DND-41 (cell line): ENCODE measurements at places on chromosomes 11 and 22.

GRCh38 chr11:117673602-117674001 lies 123.4 kb downstream of the DSCAML1 start:
- DNase-seq, result no peak

DNA sequence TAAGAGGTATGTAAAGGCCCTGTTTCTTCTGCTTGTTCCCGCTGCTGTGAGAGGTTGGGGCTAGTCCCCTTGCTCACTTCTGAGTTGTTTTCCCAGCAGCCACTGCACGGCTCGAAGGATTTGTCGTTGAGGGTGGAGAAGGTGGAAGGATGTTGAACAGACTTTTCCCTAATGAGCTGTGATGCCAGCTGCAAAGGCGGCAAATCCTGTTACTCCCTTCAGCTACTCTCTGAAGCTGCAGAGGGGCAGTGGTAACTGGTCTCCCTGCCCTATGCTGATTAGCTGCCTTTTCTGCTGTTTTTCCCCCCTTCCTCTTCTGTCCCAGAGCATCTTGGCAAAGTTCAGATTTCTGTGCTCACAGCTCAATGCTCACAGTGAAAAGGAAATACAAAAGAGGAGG lies 90.4 kb upstream of the SLC25A18 start:
- no peak for DNase-seq

GRCh38 chr11:72141066-72141465 lies 5.5 kb downstream of the FOLR3 start:
- no peak for DNase-seq

- DNase-seq, result no peak
These were observed 17.1 kb downstream of the KDM2A start for GRCh38 chr11:67136156-67136555.

DNA sequence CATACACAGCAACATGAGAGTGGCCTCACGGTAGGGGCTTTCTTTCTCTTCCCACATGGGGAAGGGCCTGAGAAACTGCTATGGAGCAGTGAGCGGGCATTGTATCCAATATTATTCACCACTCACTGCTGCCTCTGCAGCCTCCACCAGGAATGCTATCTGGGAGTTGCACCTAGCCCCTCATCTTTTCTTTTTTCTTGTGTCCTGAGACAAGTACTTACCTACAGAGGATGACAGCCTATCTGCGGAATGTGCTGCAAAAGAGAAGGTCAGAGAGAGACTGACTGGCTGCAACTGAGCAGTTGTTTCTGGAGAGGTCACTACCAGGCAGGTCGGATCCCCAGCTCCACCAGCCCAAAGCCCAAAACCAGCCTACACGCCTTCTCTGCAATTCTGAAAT lies 52.1 kb upstream of the HTATIP2 start:
- no peak for DNase-seq

GRCh38 chr11:108912581-108912980 lies 247.7 kb downstream of the DDX10 start:
- DNase-seq, result no peak

DNA sequence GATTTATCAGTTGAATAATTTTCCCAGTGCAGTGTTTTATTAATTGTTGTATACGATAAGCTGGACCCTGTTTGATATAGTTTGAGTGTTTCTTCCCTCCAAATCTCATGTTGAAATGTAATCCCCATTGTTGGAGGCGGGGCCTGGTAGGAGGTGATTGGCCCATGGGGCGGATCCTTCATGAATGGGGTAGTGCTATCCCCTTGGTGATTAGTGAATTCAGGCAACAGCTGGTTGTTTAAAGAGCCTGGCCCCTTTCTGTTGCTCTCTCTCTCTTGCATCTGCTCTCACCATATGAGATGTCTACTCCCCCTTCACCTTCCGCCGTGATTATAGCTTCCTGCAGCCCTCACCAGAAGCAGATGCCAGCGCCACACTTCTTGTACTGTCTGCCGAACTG lies 1.5 kb downstream of the OR5A1 start:
- DNase-seq, result no peak

DNA sequence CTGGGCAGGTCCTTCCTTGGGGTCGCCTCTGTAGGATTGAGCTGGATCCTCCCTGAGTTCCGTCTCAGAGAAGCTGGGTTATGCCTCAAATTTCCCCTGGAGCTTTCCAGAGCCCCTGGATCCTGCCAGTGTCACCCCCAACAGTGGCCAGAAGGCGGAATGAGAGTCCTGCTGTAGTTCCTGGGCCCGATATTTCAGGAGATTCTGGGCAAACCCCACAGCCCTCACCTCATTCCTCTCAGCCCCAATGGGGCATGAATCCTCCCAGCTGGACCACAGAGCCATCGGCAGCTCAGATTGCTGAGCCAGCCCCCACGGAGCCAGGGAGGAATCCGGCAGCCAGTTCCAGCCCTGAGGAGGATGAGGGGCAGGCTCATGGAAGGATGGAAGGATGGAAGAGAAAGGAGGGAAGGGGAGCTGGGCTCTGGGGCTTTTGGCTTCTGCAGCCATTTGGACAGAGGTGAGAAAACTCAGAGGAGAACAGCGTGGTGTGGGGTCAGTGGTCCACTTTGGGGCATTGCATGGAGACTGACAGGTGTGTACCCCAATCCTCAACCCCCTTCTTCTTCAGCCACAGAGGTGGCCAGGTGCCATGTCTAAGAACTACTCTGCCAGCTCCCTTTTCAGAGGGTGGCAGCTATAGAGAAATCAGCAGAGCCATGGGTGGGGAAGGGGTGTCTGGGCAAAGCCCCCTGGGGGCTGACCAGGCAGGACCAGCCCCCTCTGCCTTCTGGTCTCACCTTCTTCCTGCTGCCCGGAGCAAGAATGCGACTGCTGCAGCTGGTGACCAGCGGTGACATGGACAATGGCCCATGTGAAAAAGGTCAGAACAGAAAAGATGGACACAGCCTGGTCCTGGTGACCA lies 867.6 kb downstream of the TBC1D22A start:
- DNase-seq, result no peak

DNA sequence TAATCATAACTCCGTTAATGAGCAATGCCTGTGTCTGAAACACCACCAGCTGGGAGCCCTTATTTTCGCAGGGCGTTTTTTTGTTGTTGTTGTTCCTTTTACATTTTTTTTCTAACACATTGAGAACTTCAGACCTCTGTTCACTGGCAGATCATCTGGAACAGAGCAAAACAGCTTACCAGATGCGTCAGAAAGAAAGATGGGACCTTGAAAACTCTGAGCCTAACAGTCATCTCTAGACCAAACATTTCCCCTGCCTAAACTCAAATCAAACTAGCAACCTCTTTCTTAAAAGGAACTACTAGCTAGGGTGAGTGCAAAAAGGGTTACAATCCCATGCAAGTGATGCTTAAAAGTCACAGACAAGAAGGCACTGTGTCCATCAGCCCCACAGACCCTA lies 93.2 kb downstream of the PLEKHA7 start:
- no peak for DNase-seq

GRCh38 chr22:29269731-29270474 lies 1.8 kb downstream of the EWSR1 start:
- DNase-seq, result no peak

- DNase-seq, result no peak
These were observed 10.5 kb downstream of the TXN2 start for GRCh38 chr22:36470994-36471331.

GRCh38 chr11:122998727-122999366 lies 17.2 kb upstream of the BSX start:
- DNase-seq, result no peak

DNA sequence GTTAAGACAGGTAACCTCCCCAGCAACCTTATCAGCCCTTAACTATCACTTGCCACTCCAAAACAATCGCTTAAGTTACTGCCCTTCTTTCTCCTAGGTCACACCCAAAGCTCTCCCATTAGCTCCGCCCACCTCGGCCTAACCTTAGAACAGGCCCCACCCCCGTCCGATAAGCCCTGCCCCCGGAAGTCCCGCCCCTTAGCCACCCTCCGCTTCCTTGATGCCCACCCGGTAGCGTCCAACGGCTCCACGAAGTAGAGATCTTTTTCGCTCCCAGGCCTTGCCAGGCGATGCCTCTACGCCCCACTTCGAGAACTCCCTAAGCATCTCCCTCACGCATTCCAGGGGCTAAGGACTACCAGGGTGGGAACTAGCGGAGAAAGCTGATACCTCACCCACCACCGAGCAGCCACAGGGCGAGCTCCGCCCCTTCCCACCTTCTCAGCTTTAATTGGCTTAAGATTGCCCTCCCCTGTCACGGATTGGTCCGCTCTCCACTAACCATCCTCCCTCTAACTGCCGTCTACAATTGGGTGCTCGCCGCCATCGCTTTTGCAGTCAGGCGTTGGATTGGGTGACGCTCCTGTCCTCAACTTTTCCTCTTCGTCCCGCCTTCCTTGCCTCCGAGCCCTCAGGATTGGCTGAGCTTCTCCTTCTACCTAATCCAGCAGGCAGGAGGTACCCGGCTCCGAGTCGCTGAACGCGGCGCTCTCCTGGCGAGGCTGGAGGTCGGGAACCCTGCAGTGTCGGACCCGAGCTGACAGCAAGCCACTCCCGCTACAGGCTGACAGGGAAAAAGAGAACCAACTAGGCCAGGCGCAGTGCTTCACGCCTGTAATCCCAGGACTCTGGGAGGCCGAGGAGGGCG lies at the start of gene ZBTB3:
Gene ZBTB3, minus strand, starts transcription at position 425 of the 868 bp plus-strand sequence. CDS start 496 bp downstream, outside the sequence.
- peak; percentile 99 for DNase-seq

DNA sequence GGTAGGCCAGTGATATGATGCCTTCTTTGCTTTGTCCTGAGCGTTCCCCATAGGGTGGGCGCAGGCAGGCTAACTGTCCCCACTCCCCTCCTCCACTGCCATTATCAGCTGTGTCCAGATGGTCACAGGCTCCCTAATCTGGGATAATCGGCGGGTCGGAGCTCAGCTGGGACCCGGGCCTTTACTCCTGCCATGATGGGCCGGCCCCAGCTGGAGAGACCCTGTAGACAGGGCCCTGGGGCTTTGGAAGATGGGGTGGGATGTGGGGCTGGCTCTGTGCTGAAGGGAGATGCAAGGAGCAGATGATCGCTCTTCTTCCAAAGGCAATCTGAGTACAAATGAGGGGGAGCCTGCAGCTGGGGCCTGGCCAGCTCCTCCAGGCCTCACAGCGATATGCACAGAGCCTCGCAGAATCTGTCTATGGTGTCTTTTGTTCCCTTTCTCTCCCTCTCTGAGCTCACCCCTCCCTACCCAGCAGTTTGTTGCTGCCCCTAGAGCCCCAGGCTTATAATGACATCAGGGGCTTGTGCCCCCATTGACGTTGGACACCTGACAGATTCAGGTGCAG lies 11.9 kb downstream of the KLHL35 start:
- DNase-seq, result no peak

DNA sequence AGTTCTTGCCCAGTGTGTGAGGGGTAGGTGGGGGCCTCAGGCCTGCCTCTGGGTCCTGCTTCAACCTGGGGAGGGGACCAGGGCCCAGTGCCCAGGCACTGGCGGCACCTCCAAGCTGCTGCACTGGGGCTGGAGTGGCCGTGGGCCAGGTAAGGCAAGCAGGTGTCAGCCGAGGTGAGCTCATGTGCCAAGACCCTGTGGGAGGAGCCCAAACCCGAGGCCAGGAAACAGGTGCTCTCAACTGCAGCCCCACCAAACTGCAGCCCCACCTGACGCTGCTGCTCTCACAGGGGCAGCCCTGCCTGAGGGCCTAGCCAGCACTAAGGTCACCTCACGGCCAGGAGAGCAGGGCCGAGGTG lies 18.1 kb upstream of the GNB1L start:
- DNase-seq, result no peak

- no peak for DNase-seq
These were observed 98.7 kb downstream of the RNF169 start for GRCh38 chr11:74847395-74847794.

DNA sequence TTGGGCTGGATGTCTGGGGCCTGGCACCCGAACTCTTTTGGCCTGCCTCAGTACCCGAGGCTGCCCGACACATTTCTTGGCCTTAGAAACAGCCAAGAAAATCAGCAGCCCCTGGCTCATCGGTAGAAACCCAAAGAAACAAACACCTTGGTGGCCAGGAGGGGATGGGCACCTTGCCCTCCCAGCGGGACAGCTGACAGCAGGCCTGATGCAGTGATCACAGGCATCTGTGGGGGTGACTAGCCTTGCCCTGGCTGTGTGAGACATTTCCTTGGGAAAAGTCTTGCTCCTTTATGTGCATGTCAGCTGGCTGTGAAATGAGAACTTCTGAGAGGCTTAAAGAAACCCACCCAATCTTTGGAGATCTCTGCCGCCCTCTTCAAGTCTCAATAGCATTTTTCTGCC lies 60.9 kb downstream of the SMIM38 start:
- DNase-seq, result no peak

GRCh38 chr11:83292709-83293456 lies 6.7 kb upstream of the CCDC90B start:
- peak; percentile 28 for DNase-seq

GRCh38 chr22:28411125-28411524 lies 268.5 kb downstream of the TTC28 start:
- DNase-seq, result no peak

DNA sequence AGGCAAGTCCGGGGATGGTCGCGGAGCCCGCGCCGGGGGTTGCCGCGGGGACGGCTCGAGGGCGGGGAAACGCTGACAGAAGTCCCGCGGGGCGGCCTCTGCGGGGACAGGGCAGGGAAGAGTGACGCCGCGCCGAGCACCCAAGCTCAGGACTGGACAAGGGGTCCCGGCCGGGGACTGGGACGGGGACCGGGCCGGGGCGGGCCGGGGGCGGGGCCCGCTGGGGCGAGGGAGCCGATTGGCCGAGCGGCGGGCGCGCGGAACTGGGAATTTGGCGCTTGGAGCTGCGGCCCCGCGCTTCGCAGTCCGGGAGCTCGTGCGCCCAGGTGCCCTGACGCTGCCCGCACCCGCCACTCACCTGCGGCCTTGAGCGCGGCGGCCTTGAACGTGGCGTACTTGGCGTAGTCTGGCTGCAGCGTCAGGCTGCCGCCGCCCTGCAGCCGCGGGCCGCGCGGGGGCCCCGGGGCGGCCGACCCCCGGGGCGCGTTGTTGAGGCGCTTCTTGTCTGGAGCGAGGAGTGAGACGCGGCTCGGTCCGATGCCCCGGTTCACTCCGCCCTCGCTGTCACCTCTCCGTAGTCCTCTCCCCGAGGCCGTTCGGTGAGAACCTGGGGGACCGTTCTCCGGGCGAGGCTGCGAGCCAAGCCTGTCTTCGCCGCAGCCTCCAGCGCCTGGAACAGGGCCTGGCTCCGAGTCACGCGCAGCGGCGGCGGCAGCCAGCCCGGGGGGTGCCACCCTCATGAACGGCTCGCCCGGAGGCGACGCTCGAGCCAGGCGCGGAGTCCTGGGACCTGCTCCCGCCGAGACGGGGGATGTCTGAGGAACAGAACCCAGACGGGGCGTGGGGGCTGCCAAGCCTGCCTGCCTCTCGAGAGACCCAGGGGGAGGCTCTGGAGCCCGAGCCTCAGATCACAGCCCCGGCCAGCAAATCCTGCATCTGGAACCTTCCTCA lies 4.5 kb downstream of the SHISA8 start:
- no peak for DNase-seq

GRCh38 chr11:132898676-132899075 lies 633.6 kb downstream of the OPCML start:
- no peak for DNase-seq
